ENCODE measurements at places on chromosomes 3 and 15.
A peak's percentile ranks its signal among the peaks of the same experiment; 100 is the strongest.

- no peak for DNase-seq
Observed at GRCh38 chr15:101463270-101463669, 26.2 kb downstream of the PCSK6 start.

- no peak for DNase-seq
Observed at GRCh38 chr3:50323092-50323600, 601 bp upstream of the HYAL2 start.

GRCh38 chr15:25727116-25727515 lies 136.0 kb downstream of the ATP10A start:
- no peak for DNase-seq

DNA sequence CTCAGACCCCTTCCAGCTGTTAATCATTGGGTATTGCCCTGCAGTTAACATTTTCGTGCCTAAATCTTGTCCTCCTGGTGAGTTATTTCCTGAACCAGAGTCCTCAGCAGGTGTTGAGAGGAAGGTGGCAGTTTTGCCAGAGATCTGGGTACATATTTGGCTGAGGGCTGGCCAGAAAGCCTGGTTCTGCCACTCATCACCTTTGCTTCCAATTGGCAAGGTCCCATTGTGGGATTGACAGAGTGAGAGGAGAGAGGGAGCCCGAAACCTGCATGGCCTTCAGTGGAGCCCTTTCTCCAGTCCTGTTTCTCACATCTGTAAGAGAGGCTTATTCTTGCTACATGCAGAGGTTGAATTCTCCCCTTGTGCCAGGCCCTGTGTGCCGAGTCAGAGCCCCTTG lies 8.9 kb upstream of the TKT start:
- DNase-seq: no peak

DNA sequence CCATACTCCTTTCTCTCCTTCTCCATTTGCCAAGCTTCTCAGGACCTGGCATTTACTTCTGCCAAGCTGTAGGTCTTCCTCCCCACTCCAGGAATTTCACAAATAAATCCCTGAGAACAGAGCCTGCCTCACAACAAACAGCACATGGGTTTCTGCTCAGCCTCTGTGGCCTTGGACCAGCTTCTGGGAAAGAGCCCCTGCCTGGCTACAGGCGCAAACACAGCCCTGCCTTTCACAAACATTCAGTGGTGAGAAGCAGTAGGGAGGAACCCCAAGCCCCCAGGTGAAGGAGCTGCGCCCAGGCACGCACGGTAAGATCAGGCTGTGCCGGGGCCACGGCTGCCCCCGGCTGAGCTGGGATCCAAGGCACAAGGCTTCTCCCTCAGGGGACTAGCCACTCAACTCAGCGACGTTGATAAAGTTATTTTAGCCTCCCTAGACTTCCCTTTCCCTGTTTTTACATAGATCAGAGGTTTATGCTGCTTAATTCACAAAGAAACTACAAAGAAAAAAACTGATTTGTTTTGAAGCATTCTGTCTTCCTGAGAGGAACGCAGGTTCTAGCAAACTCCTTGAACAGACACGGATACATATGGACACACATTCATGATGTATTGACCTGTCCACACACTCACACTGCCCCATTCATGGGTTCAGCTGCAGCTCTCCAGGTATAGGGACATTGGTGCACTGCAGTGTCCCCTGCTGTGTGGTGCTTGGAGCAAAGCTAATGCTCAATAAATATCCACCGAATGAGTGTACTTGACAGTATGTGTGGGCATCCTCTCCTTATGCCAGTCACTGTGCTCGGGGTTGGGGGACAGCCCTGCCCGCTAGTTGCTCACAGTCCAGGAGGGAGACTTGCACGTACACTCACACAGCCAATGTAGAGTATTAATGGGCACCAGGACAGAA lies 25.4 kb downstream of the HES1 start:
- no peak for DNase-seq

- no peak for DNase-seq
Observed at GRCh38 chr3:147975165-147975564, 566.0 kb downstream of the ZIC1 start.

DNA sequence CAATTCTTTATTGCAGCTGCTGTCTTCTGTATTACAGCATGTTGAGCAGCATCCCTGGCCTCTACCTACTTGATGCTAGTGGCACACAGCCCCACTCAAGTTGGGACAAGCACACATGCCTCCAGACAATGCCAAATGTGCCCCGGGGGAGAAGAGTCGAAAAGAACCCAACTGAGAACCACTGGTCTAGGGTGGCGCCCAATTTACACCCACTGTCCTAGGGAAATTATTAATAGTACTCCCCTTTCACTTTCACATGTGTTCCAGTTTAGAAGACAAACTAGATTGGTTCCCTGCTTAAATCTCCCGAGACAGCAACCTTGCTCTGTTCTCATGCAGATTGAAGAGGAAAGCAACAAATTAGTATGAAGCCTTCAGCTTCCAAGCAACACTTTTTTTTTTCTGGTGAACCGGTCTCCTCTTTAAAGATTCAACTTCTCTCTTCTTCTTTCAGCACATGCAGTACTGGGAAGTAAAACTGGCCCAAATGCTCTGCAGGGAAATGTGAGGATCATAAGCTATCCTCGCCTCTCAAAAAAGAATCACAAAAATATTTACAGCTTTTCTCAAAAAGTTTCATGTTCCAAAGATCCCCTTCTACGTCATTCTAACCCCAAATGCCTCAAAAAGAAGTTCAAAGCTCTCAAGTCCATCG lies 823.9 kb upstream of the CFAP20DC start:
- DNase-seq: no peak

DNA sequence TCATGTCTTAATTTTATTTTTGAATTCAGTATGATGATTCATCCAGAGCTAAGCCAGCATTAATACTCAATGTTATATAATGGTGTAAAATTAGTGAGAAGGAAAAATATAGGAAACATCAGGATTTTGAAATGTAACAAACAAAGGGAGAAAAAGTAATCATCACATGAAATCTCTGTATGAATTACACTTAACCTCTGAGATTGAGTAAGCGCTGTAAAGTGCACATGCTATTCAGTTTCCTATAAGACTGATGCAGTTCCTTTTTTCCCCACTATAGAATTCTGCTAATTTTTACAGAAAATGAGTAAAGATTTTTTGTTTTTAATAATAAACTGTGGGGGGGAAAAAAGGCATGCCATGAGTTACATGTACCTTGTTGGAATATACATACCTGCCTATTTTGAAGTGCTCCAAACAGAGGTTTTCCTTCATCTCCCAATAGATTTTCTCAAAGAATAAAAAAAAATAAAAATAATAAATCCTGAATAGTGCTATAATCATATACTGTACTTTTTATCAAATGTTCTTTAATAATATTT lies 64.0 kb upstream of the TTBK2 start:
- no peak for DNase-seq

- no peak for DNase-seq
Observed at GRCh38 chr15:63234451-63234870, 42.9 kb upstream of the APH1B start.

GRCh38 chr3:187183903-187184302 lies 13.4 kb upstream of the RTP1 start:
- DNase-seq: no peak

- peak; percentile 44 for DNase-seq
Observed at GRCh38 chr3:112847692-112848091, 1.0 kb upstream of the CD200R1L start.

GRCh38 chr3:60282866-60283265 lies 968.4 kb downstream of the FHIT start:
- no peak for DNase-seq

DNA sequence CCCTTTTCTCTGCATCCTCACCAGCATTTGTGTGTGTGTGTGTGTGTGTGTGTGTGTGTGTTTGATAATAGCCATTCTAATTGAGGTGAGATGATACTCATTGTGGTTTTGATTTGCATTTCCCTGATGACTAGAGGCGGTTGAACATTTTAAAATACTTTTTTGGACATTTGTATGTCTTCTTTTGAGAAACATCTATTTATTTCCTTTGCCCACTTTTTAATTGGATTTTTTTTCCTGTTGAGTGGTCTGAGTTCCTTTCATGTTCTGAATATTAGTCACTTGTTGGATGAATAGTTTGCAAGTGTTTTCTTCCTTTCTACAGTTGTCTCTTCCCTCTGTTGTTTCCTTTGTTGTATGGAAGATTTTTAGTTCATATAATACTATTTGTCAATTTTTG lies 54.3 kb upstream of the THSD4 start:
- no peak for DNase-seq

GRCh38 chr15:74406992-74407705 lies 26.6 kb downstream of the SEMA7A start:
- no peak for DNase-seq

- DNase-seq: no peak
Observed at GRCh38 chr15:87343966-87344365, 912.6 kb downstream of the NTRK3 start.

DNA sequence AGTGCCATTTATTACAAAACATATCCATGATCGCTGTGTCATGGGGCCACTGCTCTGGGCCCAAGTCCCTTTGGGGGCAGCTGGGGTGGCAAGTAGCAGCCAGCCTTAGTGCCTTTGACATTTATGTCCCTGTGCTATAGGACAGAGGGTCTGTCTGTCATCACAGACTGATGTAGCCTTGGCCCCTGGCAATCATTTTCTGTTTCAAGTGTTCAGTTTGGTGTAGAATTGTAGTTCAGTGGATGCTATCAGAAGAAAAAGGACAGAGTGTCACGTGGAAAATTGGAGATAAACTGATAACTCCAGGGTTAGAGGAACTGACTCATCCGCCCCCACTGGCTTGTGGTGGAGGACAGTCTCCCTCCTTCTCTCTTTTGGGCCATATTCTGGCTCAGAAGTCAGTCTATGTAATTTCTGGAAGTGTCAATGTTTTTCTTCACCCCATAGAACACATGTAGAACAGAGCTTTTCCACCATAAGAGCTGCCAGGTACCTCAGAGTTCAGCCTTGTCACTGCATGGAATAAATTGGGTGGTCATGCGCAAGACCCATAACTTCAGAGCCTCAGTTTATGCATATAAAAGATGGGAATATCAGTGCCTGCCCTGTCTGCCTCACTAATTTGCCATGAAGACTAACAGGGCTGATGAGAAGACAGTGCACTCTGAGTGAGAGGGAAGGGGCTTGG lies 4.5 kb upstream of the MRPS22 start:
- no peak for DNase-seq

DNA sequence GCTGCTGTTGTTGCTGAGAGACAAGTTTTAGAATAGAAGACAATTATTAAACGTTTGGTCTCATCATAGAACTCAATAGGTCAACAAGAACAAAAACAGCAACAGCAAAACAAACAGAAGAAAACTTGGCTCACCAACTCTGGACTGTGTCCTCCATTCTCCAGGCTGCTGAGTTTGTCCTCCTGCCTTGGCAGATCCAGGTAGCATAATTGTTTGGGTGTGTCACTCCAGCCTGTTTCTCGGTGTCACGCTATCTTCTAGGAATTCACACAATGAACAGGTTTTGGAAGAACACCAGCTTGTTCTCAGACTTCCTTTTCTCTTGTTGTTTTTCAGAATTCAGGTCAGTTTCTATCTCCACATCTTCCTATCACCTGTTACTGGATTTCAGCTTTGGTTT lies 34.7 kb downstream of the ARRDC4 start:
- no peak for DNase-seq

DNA sequence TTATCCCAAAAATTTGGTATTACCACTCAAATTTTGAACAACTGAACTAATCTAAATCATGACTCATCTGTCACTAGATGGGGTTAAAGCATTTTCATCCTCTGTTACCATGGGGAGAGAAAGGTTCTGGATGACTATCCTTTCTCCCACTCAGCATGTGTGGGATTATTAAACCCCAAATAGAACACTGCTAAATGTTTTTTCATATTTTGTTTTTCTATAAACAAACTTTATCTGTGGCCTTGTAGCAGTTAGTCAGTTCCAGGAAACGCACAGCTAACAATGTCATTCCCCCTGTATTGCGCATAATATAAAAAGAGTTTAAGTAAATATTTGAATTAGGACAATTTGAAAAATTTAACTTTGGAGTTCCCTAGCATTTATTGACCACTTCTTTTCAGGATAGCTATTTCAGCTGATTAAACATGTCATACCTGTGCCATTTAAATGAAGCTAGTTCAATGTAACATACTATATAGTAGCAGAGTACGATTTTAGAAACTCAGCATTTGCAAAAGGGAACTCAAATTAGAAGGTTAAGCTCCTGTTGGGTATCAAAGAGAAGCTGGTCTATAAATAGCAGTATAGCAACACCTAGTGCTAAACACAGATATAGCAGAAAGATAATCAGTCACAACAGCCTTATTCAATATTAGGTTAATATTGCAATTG lies 9.2 kb upstream of the TMEM212 start:
- peak; percentile 14 for DNase-seq

GRCh38 chr3:168574455-168575158 lies 478.9 kb upstream of the GOLIM4 start:
- no peak for DNase-seq

DNA sequence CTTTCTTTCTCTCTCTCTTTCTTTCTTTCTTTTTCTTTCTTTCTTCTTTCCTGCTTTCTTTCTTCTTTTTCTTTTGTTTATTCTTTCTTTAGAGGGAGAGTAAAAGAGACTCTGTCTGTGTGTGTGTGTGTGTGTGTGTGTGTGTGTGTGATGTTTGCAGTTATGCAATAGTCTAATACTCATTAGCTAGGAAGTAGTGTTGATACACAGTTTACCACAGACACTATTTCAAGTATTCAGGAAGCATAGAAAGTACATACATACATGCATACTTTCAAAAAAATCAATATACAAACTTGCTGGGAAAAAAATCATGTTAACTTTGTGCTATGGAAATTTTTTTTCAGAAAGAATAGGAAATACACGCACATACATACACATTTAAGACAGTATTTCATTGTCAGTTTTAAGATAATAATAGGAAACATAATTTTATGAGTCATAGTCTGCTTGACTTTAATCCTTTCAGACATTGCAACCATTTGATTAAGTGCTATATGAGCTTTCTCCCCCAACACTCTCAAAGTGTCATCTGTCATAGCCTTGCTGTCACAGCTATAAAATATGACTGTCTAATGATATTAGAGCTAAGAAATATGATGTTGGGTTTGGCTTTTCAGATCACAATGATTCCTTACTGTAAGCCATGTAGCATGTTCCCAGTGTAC lies 74.9 kb upstream of the EPHA3 start:
- no peak for DNase-seq

- DNase-seq: no peak
Observed at GRCh38 chr3:101813817-101814440, 34.9 kb downstream of the NXPE3 start.

GRCh38 chr15:39392469-39393047 lies 188.3 kb upstream of the THBS1 start:
- DNase-seq: no peak

GRCh38 chr3:155664925-155665695 lies 79.8 kb downstream of the PLCH1 start:
- no peak for DNase-seq

DNA sequence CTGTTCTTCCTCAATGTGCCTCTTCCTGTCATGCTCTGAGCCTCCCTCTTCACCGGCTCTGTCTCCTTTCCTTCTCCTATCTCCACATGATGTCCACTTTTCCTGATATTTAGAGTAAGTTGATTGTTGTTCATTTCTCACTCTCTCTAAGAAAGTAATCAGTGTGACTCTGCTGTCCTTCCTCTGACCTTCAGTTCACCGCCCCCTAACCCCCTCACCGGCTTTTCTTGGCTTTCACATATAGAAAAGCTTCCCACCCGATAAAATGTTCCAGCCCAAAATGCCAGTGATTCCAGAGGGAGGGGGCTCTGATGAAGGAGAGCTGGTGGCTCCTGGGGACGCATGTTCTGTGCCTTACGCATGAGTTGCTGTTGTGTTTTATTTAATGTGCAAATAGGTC lies 120.5 kb upstream of the ABHD17C start:
- DNase-seq: no peak
